ENCODE measurements at places on chromosomes 2 and 18. TPM values are rescaled to one million over a fixed set of nuclear protein-coding genes. Genes with fewer than 3 reads are reported as not detected.

DNA sequence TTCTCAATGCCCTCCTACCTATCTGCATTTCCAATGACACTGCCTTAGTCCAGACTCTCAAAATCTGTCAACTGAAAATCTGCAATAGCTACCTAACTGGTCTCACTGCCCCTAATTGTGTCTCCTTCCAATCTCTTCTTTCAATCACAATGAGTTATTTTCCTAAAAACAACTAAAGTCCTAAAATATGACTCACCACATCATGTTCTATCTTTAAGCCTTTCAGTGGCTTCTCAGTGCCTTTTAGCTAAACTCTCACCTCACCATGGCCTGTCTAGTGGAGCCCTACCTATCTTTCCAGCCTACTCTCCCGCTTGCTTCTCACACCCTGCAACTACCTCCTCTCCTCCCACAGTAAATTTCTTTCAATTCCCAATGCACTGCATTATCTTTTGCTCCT lies 220.9 kb upstream of the PKDCC start:
- no peak for DNase-seq

PSMA8 gene
- total RNA-seq, result not detected

- peak; percentile 59 for DNase-seq
These were observed 108.1 kb upstream of the ACAA2 start for GRCh38 chr18:49921318-49921985.

SLC9A4 gene
- 0.07 TPM for total RNA-seq

- DNase-seq, result peak; percentile 4
These were observed 470.6 kb upstream of the MEX3C start for GRCh38 chr18:51668101-51668500.

TLK1 gene
- 50.2 TPM for total RNA-seq

- DNase-seq, result no peak
These were observed 49.3 kb downstream of the MTERF4 start for GRCh38 chr2:241052677-241053360.

GRCh38 chr2:190320696-190321095 lies 1.1 kb upstream of the HIBCH start:
- DNase-seq, result no peak

SNRNP200 gene
- 101 TPM for total RNA-seq

ITGA4 gene
- total RNA-seq, result 23.5 TPM

TRIM43 gene
- total RNA-seq, result not detected

GRCh38 chr2:172768401-172768800 lies 32.8 kb downstream of the RAPGEF4 start:
- DNase-seq, result no peak

DNA sequence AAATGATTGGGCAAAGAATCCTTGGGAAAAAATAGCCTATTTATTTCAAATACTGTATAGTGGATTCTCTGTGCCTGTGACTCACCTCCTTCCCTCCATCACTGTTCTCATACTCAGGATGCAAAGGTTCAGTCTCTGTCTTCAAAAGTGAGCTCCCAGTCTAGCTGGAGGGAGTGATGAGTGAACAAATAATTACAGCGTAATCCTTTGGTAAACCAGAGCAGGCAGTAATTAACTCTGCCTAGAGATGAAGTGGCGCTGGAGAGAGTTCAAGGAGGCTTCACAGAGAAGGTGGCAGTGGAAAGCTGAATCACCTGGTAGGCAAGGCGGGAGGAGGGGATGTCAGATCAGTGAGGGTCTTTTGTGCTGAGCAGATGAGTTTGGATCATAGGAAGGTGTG lies 6.5 kb downstream of the DGUOK start:
- no peak for DNase-seq

CFAP53 gene
- 0.46 TPM for total RNA-seq

TRIM54 gene
- not detected for total RNA-seq

DNA sequence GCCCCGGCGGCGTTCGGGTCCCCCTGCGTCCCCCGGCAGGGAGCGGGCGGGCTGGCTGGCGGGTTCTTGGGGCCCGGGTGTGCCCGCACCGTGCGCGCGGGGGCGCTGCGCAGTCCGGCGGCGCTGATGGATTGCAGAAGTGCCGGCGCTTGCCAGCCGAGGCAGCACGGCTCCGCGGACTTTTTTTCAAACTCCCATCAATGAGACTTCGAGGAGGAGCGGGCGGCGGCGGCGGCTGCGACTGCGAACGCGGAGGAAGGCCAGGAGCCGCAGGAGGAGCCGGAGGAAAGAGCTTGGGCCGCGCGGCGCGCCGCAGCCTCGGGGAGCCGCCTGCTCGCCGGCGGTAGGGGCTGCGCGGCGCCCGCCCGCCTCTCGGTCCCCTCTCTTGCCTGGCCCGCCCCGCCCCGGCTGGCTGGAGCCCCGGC lies at the start of gene GLI2:
Gene GLI2 (plus strand): TSS at position 123 of the 425 bp plus-strand sequence. CDS start 61,453 bp downstream, outside the sequence.
- DNase-seq, result peak; percentile 77

GRCh38 chr18:54835944-54836343 lies 7.7 kb downstream of the RAB27B start:
- DNase-seq, result no peak

GLI2 gene
- total RNA-seq, result 42.9 TPM

- no peak for DNase-seq
These were observed 85.3 kb downstream of the MREG start for GRCh38 chr2:215928086-215928485.

DNA sequence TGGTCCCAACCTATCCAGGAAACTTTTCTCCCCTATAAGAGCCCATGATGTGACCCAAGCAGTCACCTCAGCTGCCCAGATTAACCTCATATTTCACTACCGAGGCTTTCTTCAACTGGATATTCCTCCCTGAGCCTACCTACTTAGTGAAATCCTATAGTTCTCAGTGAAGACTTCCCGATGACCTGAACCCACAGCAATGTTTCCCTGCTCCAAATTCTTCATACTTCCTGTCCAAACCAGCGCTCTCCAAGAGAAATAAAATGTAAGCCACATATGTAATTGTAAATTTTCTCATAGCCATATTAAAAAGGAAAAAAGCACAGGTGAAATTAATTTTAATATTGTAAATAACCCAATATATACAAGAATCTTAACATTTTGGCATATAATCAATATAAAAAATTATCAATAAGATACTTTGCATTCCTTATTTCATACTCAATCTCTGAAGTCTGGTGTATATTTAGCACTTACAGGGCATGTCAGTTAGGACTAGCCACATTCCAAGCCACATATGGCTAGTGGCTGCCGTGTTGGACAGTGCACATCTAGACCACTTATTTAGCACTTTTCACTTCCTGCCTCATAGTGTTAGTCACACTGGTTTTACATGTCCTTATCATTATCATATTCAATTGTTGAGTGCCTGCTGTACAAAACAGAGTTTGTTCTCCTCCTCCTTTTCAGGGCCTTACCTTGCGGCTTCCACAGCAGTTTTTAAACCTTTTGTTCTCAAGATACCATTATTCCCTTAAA lies 1.9 kb upstream of the STAT4 start:
- DNase-seq, result peak; percentile 90

DNA sequence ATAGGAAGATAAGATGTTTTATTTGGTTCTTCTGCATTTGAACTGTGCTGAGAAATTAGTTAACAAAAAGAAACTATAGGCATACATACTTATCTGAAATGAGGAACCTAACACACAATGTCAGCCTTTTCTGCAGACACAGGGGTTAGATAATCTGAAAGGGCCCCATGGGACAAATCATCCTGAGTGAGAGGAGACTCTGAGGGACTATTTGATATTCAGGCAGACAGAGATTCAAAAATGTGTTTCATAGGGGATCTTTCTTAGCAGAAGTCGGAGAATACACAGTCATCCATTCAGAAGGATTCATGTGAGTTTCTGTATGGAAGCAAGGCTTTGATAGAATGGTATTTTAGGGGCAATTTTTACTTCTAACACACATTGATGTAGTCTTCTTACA lies 79.1 kb downstream of the NCKAP5 start:
- no peak for DNase-seq

CUL3 gene
- total RNA-seq, result 78.2 TPM

DNA sequence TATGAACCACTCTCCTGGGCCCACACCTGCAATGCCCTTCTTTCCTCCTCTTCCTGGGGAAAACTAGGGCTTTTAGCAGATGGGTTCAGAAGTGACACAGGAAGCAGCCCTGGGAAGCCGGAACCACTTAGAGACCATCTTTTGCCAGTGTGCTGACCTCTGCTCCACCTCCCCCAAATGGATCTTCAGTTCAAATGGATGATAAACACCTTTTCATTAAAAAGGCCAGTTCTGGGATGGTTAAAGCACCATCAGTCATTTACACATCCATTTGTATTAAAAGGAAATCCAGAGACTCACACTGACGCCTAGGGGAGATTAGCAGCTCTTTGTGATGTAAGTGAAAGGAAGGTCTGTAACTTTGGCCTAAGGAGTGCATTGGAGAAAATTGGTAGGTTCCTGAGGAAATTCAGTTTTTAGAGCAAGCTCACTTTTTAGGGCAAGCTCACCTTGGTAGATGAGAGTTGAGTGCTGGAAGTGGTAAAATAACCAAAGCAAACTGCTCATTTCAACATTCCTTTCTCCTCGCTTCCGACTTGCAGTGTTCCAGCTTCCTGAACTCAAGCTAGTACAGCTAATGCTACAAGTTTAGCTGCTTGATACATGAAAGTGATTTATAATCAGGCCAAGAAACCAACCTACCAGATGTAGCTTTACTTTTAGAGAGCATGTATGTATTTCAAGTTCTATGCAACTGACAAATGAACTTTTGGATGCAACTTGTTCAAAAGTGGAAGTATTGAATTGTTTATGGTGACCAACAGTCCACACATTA lies 47.7 kb downstream of the ACTR2 start:
- DNase-seq, result no peak

- no peak for DNase-seq
These were observed 127.4 kb downstream of the TGIF1 start for GRCh38 chr18:3577281-3577855.

RHBDD1 gene
- 31.3 TPM for total RNA-seq

GRCh38 chr2:177676636-177677035 lies 284.1 kb downstream of the AGPS start:
- DNase-seq, result no peak

SPHKAP gene
- total RNA-seq, result not detected

- DNase-seq, result no peak
These were observed 10.1 kb downstream of the INPP1 start for GRCh38 chr2:190353537-190353899.

- no peak for DNase-seq
These were observed 53.4 kb upstream of the ODC1 start for GRCh38 chr2:10501451-10501961.

DNA sequence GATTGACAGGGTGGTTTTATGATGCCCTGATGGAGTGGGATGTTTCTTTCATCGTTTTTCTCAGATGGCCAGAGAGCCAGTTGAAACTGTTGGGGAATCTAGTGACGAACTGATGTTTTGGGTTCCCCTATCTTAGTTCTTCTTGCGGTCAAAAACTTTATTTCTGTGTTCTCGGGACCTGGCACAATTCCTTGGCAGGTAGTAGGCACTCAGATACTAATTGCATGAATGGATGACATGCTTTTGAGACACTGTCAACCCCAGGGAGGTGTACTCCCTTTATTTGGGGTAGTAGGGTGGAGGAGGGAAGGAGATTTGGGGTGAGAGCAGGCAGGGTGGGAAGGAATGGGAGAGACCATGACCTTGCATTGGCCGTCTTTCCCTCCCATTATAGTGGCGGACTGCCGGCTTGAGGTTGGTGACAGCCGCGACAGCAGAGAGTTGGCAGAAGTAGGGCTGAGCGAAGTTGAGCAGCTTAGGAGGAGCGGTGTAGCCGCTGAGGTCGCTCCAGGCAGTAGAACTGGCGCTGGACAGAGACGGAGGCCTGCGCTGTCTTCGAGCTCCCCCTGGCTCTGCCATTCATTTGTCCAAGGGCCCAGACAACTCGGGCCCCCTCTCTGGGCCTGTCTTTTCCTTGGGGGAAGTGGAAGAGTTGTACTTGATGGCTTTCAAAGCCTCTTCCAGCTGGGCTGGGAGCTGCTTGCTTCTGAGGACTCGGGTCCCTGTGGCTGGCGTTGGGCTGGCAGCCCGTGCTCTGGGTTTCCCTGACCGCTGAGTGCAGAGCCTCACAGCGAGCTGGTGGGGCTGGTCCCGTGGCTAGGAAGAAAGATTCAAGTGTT lies 2.6 kb downstream of the TET3 start:
- peak; percentile 45 for DNase-seq

SPC25 gene
- total RNA-seq, result 0.60 TPM

- DNase-seq, result no peak
These were observed 145.9 kb upstream of the REV1 start for GRCh38 chr2:99635710-99636109.

OTOS gene
- not detected for total RNA-seq

- peak; percentile 91 for DNase-seq
These were observed 109.6 kb upstream of the CDC42EP3 start for GRCh38 chr2:37781028-37781427.

DNA sequence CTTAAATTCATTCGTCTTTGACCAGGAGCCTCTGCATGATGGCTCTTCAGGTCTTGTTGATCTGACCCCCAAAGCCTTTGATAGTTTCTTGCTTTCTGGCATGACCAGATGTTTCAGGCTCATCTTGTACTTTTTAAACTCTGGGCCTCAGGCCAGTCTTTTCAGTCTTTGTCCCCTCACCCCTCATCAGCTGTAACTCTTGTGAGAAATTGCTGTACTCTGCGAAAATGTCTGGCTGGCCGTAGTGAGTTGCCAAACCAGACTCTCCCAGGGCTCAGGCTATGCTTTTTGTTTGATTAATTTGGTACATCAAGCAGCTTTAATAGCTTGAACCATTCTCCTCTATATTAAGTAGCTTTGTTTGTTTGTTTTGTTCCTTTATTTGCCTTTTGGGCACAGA lies 75.9 kb downstream of the BABAM2 start:
- DNase-seq, result peak; percentile 63

GRCh38 chr2:46147626-46148368 lies 149.4 kb upstream of the EPAS1 start:
- DNase-seq, result no peak

LAMA3 gene
- total RNA-seq, result 0.50 TPM

GRCh38 chr2:177193240-177193639 lies 19.4 kb upstream of the HNRNPA3 start:
- no peak for DNase-seq
